ENCODE measurements at places on chromosomes 16 and 17. TPM values are rescaled to one million over a fixed set of nuclear protein-coding genes. Genes with fewer than 3 reads are reported as not detected.

TBX21 gene
- total RNA-seq = 0.29 TPM

EPN3 gene
- 109 TPM for total RNA-seq

BCL6B gene
- total RNA-seq = 1.3 TPM

DCUN1D3 gene
- total RNA-seq = 11.6 TPM

PPL gene
- total RNA-seq = 11.4 TPM

PROCA1 gene
- total RNA-seq = 0.92 TPM

TMC6 gene
- total RNA-seq = 48.0 TPM

BOLA2 gene
- total RNA-seq = not detected

LHX1 gene
- total RNA-seq = not detected

KIF2B gene
- not detected for total RNA-seq

CORO6 gene
- total RNA-seq = 10.9 TPM

SNX20 gene
- 0.92 TPM for total RNA-seq

PITPNM3 gene
- 4.3 TPM for total RNA-seq

SETD1A gene
- total RNA-seq = 10.0 TPM

Data from stomach (tissue), 19 donors.